ENCODE measurements at places on chromosomes 3 and 15. TPM values are rescaled to one million over a fixed set of nuclear protein-coding genes. Genes with fewer than 3 reads are reported as not detected.

SUMF1 gene
- polyA plus RNA-seq: 21.2 TPM

AADACL2 gene
- not detected for polyA plus RNA-seq

ROPN1B gene
- not detected for polyA plus RNA-seq

NR2E3 gene
- polyA plus RNA-seq: not detected

LMAN1L gene
- polyA plus RNA-seq: not detected

CHST13 gene
- not detected for polyA plus RNA-seq

PLA2G4E gene
- polyA plus RNA-seq: not detected

SPINT1 gene
- polyA plus RNA-seq: 1.9 TPM

MUC13 gene
- polyA plus RNA-seq: not detected

SAMD7 gene
- not detected for polyA plus RNA-seq

AMT gene
- polyA plus RNA-seq: 1.1 TPM

DNAJC19 gene
- polyA plus RNA-seq: 88.3 TPM

ICE2 gene
- 48.3 TPM for polyA plus RNA-seq

DUT gene
- polyA plus RNA-seq: 109 TPM

RAMAC gene
- 39.3 TPM for polyA plus RNA-seq
